ENCODE measurements at places on chromosomes 12 and 14.

GRCh38 chr14:54747616-54748015 lies 155.0 kb downstream of the GCH1 start:
- no peak for DNase-seq

DNA sequence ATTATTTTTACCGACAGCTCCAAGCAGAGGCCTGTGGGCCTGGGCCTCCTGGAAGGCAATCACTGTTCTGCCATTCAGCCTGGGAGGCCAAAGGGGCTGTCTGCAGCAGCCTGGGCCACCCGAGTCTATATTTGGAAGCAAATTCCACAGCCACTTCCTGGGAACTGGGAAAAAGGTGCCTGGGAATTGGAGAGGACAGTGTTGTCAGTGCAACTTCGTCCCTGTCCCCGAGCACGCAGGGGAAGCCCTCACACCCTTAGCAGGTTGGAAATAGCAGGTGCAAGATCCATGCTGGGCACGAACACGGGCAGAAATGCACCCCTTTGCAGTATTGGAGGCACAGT lies 9.6 kb upstream of the TBX5 start:
- DNase-seq = no peak

- DNase-seq = no peak
Observed at GRCh38 chr12:103924761-103925641, 5.2 kb upstream of the HSP90B1 start.

DNA sequence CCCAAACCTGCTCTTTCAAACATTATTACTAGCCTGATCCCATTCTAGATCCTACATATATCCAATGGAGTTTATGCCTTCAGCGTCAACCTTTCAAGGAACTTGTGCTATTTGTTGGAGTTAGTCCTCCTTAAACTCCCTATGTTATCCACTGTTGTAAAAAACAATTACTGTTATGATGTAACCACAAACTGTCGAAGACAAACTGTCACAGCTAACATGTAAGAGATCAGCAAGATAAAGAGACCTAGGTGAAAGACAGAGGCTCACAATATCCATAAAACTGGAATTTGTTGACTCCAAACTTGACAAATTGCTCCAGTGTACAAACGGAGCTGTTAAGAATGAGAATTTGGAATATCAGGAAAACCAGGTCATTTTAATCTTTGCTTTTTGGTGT lies 70.7 kb downstream of the CDK17 start:
- DNase-seq = no peak

GRCh38 chr12:51183816-51184215 lies 10.9 kb upstream of the TFCP2 start:
- no peak for DNase-seq

Measured in activated T-cell treated with anti-CD3 and anti-CD28 coated beads for 1 hour (primary cell).